ENCODE measurements at places on chromosomes 2 and 18.

- DNase-seq: peak; percentile 32
Observed at GRCh38 chr2:205776139-205776538, 93.8 kb downstream of the NRP2 start.

GRCh38 chr2:47512581-47513083 is 109.7 kb downstream of the MSH2 start:
- peak; percentile 56 for DNase-seq

- DNase-seq: no peak
Observed at GRCh38 chr2:554444-554843, 122.8 kb downstream of the TMEM18 start.

DNA sequence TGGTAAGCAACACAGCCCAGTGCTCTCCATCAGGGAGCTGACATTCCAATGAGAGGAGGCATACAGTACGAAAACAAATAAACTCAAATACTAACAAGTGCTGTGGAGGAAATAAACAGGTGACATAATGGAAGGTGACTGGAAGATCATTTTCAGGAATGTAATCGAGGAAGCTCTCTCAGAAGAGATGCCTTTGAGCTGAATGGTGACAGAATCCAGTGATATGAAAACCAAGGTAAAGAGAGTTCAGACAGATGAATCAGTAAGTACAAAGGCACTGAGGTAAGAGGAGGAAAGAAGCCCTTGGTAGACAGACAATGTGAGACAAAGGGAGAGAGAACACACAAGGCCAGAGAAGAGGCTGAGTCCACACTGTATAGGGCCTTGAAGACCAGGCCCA is 252.1 kb downstream of the LRATD1 start:
- no peak for DNase-seq

GRCh38 chr2:239375278-239376061 is 25.4 kb downstream of the HDAC4 start:
- DNase-seq: no peak

GRCh38 chr2:97718051-97718882 is 4.9 kb downstream of the ZAP70 start:
- no peak for DNase-seq

DNA sequence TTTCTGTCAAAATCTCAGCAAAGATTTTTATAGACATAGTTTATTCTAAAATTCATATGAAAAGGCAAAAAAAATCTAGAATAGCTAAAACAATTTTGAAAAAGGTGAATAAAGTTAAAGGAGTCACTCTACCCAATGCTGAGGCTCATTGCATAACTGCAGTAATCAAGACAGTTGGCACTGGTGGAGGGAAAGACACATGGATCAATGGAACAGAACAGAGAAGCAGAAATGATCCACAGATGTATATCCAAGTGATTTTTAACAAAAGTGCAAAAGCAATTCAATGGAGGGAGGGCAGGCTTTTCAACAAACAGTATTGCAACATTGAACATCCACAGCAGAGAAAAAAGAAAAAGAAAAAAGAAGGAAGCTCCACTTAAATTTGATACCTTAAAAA is 162.8 kb downstream of the RBM43 start:
- no peak for DNase-seq

DNA sequence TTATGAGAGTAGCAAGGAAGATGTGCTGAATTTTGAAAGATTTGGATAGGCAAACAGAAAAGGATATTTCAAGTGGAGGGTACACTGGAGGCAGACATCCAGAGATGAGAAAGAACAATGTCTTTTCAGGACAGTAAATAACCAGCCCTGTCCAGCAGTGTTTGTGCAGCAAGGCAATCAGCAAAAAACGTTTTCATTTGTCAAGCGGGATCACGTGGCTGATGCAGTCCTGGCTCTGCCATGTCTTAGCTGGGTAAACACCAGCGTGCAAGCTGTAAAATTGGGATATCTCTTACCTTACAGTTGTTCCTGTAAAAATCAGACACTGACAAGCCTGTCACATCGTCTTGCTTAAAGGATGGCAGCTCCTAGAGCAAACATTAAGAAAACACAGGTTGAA is 67.8 kb downstream of the CWC22 start:
- DNase-seq: no peak

DNA sequence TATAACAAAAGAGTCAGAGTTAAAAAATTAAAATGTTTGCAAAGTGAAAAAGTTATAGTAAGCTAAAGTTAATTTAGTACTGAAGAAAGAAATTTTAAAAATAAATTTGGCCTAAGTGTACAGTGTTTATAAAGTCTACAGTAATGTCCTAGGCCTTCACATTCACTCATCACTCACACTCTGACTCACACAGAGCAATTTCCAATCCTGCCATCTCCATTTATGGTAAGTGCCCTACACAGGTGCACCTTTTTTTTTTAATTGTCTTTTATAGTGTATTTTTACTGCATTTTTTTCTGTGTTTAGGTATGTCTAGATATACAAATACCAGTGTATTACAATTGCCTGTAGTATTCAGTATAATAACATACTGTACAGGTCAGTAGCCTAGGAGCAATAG is 562.9 kb downstream of the PIK3C3 start:
- DNase-seq: no peak

GRCh38 chr2:224036731-224037361 is 2.2 kb downstream of the SERPINE2 start:
- no peak for DNase-seq

DNA sequence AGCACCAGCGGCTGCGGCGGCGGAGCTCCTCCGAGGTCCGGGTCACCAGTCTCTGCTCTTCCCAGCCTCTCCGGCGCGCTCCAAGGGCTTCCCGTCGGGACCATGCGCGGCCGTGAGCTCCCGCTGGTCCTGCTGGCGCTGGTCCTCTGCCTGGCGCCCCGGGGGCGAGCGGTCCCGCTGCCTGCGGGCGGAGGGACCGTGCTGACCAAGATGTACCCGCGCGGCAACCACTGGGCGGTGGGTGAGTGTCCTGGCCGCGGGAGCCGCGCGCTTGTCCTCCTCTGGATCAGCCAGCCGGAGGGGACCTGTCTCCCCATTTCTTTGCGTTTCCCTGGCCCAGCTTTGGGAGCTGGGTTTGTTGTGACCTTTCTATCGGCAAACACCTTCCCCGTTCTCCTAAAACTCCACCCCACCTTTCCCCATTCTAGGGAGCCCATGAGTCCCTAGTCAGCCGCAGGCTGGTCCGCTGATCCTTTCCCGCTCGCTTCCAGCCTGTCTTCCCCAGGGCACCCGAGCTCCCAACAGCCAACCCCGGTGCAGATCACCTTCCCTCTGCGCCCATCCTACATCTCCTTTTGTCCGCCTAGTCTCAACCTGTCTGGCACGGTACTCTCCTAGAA is 316 bp downstream of the GRP start:
- DNase-seq: no peak

DNA sequence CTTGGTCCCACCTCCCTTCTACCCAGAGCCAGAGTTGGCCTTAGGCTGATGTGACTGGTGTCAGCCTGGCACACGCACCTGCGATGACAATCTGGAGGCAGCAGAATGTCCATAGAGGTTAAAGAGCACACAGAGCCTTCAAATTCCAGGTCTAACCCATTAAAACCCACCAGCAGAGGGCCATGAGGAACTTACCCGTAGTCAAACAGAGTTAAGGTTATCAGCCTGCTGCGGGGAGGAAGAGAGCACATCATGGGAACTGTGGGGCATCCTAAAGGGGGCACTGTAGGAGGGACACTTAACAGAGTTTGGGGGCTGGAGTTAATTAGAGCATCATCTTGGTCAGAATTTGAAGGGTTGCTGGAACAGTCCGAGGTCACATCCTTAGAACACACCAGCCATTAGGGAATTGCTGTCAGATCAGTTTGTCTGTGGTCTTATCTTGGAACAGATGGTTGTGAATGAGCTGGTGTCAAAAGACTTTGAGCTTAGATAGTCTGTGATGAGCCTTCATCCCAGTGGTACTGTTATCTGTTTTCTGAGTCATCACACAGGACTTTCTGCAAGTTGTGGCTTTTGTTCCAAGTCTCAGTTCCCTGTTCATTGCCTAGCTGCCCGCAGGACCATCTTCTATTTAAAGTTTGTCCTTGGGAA is 248.6 kb downstream of the LOXHD1 start:
- no peak for DNase-seq

GRCh38 chr2:237324837-237325236 is 89.1 kb downstream of the COL6A3 start:
- DNase-seq: no peak

- DNase-seq: peak; percentile 45
Observed at GRCh38 chr18:57561728-57562423, 24.6 kb downstream of the FECH start.

GRCh38 chr2:40371525-40372282 is 80.2 kb downstream of the SLC8A1 start:
- peak; percentile 74 for DNase-seq

GRCh38 chr2:241858206-241859016 is at the start of gene PDCD1:
Gene PDCD1, minus strand, starts transcription at chr2:241858894. Its CDS starts 56 bp downstream, at chr2:241858838.
- no peak for DNase-seq

- peak; percentile 77 for DNase-seq
Observed at GRCh38 chr2:27754138-27754588, 17.4 kb upstream of the MRPL33 start.

DNA sequence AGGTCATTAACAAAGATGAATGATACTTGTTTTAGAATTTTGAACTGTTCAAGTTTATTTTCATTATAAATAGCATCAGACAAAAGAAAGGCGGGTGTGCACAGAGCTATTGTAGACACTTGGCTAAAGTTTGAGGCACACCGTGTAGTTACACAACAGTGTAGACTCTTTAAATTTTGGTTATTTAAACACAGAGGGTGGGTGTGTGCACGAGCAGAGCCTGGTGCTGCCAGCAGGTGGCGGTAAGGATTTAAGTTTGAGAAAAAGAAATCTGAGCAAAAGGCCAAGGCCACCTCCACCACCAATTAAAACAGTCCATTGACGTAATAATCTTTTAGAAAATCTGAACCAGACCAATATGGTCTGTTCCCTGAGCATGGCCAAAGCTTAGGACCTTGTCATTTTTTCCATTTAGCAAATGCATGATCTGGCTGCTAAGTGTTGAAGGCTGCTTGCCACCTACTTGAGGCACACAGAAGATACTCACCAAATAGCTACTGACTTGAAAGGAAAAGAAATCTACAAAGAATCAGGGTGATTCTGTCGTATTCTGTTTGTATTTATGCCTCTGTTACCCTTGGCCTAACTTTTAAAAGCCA is 14.3 kb downstream of the COPS7B start:
- DNase-seq: peak; percentile 55

GRCh38 chr2:54077088-54077900 is 38.1 kb upstream of the ACYP2 start:
- no peak for DNase-seq

DNA sequence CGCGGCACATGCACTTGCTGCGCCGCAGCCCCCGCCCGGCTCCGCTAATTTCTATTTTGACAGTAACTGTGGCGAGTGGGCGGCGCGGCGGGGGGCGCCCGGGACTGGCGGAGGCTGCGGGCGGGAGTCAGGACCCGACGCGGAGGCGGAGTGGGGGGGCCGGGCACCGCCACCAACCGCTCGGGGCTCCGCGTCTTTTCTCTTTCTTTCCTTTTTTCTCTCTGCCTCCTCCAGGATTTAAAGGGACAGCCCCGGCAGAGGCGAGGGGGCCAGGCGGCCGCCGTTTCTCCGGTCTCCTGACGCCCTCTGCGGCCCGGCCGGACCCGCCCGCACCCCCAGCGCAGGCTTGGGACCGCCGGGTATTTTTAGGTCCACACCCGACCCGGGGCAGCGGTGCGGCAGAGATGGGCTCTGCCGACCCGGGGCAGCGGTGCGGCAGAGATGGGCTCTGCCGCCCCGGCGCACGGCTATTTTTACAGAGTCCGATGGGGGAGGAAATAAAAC is 460 bp upstream of the ZBTB7C start:
- DNase-seq: peak; percentile 40

DNA sequence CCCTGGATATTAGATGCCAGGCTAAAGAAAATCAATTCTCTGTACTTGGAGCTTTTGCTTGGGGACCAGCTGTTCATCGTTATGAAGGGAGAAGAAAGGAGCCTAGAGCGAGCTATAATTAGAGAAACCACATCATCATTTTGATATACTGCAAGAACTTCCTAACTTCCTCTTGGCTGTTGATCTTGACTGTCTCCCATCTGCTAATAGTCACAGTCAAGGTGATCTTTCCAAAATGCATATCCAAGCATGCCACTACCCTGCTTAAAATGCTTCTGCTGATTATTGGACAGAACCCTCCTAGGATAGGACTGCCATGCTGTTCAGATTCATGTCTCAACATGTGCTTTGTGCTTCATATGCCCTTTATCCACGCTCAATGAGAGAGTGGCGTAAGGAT is 54.8 kb downstream of the RAPGEF4 start:
- no peak for DNase-seq
